ENCODE measurements at places on chromosomes 6 and 20.

DNA sequence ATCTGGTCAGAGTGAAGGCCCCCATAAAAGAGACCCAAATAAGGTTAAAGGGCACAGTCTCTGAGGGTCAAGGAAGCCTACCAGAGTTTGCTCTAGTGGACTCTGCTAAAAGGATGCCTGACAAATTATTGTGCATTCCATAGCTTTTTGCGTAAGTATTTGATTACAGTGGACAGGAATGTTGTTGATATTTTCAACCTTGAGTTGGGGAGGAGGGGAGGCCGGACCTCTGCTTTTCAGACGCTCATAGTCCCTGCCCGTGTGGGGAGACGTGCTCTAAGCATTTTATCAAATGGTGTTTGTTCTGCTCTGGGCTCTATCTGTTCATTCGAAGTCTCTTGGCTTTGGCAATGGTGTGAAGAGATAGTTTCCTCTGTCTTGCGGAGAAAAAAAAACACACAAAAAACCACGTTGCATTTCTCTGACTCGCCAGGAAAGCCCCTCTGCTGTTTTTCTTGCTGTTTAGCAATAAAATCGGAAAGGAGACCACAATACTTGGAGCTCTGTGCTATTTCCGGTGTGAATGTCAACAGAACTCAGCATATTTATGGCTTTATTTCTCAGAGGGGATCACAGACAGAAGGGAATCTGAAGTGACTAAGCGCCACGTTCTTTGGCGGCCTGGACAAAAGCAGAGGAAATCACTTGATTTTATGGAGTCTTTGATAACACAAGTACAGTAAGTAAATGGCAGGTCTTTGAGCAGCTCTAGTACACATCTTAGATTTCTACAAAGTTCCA lies 159.8 kb downstream of the ZFP64 start:
- no peak for DNase-seq

GRCh38 chr20:50418890-50419642 lies 91.1 kb upstream of the PTPN1 start:
- DNase-seq: no peak

GRCh38 chr6:131651782-131652181 lies 14.7 kb downstream of the ENPP3 start:
- DNase-seq: peak; percentile 86

- DNase-seq: no peak
These were observed 272.0 kb downstream of the ARID1B start for GRCh38 chr6:157049133-157049532.

DNA sequence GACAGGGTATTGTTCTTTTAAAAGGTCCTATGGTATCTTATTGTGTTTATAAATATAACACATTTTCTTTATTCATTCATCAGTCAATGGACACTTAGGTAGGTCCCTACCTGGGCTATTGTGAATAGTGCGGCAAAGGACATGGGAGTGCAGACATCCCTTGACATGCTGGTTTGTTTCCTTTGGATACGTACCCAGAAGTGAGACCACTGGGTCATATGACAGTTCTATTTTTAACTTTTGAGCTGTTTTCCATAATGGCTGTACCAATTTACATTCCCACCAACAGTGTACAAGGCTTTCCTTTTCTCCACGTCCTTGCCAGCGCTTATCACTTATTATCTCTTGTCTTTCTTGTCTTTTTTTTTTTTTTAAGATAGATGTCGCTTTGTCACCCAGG lies 627.5 kb downstream of the PRKN start:
- no peak for DNase-seq

Measured in NCI-H345 (cell line).